DMS153 (cell line): ENCODE measurements at places on chromosomes 16 and 17.

DNA sequence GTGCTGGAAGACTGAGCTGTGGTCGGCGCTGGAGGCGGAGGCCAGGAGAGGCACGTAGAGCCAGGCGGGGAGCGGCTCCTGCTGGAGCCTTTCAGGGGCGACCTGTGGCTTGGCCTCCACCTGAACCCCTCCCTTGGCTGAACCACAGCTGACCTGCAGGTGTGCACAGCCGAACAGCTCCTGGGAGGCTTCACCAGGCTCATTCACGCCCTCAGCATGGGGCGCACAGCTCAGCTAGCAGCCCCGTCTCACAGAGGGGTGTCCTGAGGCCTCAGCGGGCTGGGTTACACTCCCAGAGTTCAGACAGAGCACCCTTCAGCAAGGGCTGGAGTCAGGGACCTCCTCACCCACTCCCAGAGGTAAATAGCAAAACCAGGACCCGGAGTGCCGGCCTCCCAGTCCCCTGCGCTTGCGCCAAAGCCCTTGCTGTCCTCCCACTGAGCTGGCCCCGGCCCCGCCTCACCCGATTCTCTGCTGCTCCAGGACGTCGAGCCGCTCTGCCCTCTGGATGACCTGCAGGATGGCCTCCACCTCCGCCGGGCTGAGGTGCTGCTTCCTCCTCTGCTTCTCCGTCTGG, 31.7 kb downstream of the RPH3AL start:
- no peak for DNase-seq

- no peak for DNase-seq
Observed at GRCh38 chr16:30470632-30470995, 1.9 kb upstream of the ITGAL start.

GRCh38 chr16:11118479-11118878, 137.5 kb downstream of the SOCS1 start:
- no peak for DNase-seq

DNA sequence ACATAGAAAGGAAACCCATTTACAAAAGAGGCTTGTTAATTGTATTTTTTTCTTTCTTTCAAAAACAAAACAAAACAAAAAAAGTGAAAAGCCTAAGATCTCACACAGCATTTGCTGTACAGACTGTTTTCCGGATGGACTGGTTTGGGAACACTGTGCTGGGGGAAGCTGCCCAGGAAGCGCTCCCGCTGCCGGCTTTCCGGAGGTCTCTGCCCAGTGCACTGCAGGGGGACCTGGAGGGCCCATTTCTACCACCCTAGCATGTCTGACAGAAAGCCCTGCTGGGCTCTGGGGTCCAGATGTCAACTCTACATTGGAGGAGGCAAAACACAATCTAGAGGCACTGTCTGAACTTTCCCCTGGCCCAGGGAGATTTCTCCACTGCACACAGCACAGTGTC, 26.3 kb upstream of the CLEC18B start:
- no peak for DNase-seq

- DNase-seq: no peak
Observed at GRCh38 chr17:14149751-14150150, 80.4 kb downstream of the COX10 start.

DNA sequence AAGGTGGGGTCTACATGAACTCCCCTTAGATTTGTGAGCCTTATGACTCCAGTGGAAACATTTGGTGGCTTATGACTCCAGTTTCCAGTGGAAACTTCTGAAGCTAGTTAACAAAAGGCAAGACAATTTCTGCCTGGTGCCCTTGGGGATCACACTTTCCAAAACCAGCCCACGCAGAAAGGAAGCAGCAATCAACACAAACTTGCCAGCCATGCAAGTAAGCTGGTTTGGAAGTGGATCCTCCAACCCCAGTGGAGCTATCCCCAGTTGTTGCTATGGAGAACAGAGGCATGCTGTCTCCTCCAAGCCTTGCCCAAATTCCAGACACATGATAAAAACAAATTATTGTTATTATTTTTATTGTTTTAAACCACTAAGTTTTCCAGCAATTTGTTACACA, 130.9 kb downstream of the CDH11 start:
- no peak for DNase-seq

- DNase-seq: no peak
Observed at GRCh38 chr16:20380782-20381181, 23.8 kb downstream of the PDILT start.

- DNase-seq: no peak
Observed at GRCh38 chr17:80372922-80373570, 41.9 kb upstream of the ENDOV start.

DNA sequence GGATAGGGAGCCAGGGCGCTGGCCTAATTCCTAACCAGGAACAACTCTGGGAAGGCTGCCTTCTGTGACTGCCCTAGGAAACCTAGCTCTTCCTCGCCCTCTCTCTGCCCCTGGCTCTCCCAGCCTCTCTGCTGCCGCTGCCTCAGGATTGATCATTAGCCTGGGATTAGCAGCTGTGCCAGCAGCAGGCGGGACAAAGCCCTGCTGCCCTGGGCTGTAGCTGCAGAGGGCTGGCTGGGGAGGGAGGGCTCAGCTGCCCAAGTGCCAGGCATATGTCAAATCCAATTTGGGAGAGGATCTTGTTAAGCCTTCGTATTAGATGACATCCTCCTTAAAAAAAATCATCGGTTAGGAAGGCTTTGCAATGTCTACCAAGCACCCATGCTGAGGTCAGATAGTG, 144.8 kb upstream of the CCL2 start:
- no peak for DNase-seq

DNA sequence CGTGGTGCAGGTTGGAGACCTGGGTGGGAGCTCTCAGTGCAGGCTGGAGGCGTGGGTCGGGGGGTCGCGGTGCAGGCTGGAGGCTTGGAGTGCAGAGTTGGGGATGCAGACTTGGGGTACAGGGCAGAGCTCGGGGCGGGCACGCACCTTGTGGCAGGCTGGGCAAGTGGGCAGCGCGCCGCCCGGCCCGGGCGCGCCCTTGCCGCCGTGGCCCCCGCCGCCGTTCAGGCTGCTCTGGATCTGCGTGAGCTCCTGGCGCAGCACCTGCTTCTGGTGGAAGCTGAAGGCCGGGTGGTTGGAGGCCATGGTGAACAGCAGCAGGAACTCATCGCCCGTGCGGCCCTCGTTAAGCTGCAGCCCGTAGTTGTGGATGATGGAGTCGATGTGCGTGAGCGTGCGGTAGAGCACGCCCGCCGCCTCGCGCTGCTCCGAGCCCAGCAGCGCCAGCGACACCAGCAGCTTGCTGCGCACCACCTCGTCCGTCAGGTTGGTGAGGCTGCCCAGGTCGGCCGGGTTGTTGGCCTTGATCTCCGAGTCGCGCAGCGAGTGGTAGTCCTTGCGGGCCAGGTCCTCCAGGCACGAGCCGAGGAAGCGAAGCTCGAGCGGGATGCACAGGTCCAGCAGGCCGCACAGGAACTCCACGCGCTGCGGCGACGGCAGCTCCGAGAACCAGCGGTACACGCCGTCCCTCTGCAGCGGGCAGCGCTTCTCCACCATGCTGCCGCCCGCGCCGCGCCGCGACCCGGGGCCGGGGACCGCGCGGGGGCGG, 1.1 kb downstream of the ZCCHC14 start:
- no peak for DNase-seq

DNA sequence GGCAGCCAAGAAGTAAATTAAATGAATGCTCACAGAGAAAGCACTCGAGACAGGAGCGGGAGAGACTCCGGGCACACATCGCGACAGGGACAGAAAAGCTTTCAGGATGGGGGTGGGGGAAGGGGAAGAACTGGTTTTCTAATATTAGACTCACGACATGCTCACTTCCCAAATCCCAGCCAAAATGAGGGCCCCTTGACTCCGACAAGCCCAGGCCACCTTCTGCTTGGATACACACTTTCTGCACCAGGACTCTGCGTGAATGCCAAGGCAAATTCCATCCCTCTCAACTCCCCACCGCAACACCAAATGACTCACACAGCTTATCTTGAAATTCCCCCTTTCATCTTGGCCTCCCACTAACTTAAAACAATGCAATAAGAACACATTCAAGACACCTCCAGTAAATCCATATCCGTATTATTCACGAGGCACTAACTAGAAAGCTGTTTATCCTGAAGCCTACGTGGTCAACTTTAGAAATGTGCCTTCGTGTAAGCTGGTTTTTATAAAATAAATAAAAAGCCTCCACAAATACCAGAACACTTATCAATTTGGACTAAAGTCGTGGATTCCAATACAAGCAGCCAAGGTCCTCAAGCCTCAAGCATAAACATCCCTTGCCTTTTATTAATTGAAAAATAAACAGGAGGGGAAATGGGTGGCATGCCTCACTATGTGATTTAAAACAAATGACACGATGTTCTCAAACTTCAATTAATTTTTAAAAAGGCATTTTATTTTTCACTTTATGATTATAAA, 46.1 kb downstream of the NXN start:
- no peak for DNase-seq

DNA sequence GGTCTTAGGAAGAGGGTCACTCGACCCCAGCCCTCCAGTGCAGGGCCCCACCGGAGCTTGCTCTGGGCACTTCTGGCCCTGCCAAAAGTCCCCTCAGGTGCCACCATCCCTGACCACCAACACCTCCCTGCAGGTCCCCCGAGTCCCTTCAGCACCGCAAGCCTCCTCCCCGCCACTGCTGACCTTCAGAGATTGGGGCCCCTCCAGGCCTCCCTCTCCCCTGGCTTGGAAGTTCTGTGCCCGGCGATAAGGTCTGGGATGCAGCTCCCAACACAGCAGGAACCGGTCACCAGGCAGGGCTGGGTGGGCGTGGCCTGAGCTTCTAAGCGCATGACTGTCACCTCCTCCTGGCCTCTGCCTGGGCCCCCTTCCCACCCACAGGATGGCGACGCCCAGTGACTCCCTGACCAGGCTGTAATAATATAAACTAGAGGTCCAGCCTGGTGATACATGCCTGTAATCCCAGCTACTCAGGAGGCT, 11.2 kb downstream of the PIEZO1 start:
- DNase-seq: no peak

DNA sequence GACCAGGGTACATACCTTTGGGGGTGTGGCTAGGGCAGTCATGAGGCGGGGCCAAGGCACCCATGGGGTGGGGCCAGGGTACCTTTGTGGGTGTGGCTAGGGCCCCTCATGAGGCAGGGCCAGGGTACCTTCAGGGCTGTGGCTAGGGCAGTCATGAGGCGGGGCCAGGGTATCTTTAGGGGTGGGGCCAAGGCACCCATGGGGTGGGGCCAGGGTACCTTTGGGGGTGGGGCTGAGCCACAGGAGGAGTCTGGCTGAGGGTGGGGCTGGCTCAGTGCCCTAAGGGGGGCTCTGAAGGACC, 3.5 kb downstream of the GNG13 start:
- no peak for DNase-seq

DNA sequence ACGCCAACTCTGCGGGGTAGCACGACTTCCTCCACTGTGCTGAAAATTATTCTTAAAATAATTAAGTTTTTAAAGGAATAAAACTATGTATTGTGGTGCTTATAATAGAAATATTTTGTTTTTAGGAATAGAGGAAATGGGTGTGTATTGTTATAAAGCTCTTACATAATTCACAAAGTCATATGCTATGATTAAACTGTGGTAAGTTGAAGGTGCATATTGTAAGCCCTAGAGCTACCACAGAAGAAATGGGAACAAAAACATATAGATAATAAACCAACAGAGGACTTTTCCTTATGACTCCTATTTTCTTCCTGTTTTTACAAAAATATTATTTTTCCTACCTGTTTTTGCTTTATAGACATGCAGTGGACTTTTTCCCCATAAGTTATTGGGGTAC, 4.3 kb upstream of the SLFN11 start:
- no peak for DNase-seq

- DNase-seq: no peak
Observed at GRCh38 chr17:76701471-76701967, 9.2 kb downstream of the MXRA7 start.

DNA sequence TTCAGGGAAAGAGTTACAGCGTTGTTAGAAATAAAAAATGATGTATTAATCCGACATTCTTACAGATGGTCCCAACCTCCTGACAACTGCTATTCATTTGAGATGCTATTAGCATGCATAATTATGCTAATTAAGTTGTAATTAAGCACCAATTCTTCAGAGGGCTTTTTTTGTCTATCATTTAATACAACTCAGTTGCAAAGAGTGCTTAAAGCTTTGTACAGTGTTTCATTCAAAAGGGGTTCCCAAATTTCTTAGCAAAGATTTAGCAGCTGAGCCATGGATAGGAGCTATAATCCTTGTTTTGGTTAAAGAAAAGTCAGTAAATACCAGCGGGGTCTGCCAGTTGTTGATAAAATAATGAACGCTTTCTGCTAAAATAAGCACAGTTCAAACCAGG, 150.7 kb upstream of the DYNLRB2 start:
- no peak for DNase-seq

DNA sequence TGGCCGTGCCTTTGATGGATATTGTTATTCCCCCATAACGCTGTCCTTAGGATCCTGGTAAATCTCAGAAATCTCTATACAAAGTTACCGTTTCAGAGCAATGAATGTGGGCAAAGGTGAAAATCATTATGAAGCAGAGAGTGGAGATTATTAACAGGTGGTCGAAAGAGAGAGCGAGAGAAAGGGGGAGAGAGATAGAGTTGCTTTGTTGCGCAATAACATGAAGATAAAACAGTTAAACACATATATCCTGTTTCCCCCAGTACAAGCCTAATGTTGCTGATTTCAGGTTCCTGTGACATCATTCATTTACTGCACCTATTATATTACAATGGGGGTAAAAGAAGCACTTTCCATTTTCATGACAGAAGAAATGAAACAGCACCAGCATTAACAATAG, 535.4 kb upstream of the RBFOX1 start:
- DNase-seq: no peak

- DNase-seq: peak; percentile 9
Observed at GRCh38 chr17:32253117-32253611, 12.5 kb upstream of the RHBDL3 start.

- DNase-seq: no peak
Observed at GRCh38 chr17:77444984-77445759, 304.4 kb downstream of the SEC14L1 start.

- DNase-seq: no peak
Observed at GRCh38 chr16:49024016-49024415, 257.6 kb downstream of the CBLN1 start.

DNA sequence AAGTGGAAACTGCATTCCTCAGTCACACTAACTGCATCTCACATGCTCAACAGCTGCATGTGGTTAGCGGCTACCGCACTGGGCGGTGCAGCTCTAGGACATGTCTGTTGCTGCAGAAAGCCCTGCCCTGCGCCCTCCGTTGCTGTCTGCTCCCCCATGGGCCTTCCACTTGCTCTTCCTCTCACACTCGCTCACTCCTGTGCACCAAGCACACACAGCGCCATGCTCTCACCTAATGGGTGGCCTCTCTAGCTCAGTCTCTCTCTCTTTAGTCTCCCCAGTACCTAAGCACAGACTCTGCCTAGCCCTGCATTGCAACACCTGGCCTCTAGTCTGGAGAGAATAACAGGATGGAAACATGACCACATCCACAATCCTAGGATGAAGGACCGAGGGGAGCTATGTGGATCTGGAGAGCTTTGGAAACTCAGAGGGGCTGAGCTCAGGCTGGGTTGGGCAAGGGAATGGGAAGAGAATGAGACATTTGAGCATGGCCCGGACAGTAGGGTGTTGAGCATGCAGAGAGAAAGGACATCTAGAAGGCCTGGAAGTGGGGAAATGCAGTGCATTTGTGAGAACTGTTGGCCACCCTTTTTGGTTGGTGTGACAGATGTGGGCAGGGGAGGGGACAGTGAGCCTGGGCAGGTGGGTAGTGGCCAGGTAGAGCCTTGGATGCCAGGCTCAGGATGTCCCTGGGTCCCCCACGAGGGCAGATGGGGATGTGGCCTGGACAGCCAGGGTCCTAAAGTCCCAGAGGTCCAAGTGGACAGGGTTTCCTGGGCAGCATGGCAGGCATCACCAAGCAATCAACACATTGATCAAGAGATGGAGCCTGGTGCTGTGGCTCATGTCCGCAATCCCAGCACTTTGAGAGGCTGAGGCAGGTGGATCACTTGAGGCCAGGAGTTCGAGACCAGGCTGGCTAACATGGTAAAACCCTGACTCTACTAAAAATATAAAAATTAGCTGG, 16.1 kb downstream of the SGCA start:
- no peak for DNase-seq
